ENCODE measurements at places on chromosomes 5 and 9.

DNA sequence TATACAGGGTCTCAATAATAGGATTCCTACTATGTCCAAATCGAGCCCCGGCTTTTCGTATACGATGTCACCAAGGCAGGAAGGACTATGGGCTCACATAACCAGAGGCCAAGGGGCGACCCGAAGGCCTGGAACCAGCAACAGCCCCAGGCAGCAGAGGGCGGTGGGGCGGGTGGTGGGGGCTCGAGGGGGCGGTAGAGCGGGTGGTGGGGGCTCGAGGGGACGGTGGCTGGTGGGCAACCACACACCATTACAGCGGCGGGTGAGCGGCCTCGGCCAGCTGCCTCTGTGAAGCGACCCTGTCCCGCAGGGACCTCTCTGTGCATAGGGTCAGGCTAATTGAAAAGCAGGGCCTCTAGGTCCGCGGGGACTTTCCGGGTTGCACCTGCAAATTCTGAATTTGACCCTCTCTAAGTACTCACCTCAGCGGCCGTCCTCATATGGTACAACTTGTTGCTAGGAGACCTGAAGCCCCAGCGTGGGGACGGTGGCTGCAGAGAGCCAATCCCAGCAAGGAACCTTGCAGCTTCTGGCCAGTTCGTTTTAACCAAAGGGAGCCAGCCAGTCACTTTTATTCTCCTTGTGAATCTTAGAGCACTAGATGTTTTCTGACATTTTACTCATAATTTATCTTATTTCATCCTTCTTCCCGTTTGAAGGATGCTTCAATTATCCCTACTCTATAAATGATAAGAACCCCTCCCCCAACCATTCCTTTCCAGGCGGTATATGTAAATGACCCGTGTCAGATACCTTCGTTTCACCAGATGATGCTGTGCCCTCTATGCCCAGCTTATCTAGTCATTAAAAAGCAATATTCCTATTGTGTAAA, at the start of gene NME5:
TSS of gene NME5 (minus strand) at position 480 of the 832 bp plus-strand sequence. CDS start 648 bp downstream, outside the sequence.
- DNase-seq = no peak

- DNase-seq = no peak
Observed at GRCh38 chr9:13568841-13569601, 289.5 kb upstream of the MPDZ start.

GRCh38 chr5:133913413-133914155, 54.8 kb downstream of the C5orf15 start:
- DNase-seq = no peak

DNA sequence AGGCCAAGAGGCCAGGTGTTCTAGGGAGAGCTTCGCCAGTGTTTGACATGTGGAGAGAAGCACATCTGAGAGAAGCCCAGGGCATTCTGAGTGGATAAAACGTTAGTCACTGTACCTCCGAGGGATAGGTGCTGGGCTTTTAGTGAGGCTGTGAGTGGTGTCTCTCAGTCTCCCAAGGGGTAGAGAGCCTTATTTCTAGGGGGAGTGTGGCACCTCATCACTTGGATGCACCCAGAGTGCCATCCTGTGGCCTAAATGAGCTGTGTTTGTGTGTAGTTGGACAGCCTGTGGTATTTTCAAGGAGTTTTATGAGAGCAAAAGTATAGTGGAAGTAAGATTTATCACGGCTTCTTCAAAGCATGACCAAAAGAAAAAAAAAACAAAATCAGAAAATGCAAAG, 1046.9 kb upstream of the WWC1 start:
- DNase-seq = no peak

- DNase-seq = no peak
Observed at GRCh38 chr9:130173666-130173983, 1.4 kb downstream of the NCS1 start.

- DNase-seq = no peak
Observed at GRCh38 chr9:105004466-105005090, 76.6 kb upstream of the ABCA1 start.

GRCh38 chr5:109655841-109656240, 33.9 kb upstream of the MAN2A1 start:
- no peak for DNase-seq

GRCh38 chr5:134143944-134144941, 29.8 kb downstream of the TCF7 start:
- no peak for DNase-seq

DNA sequence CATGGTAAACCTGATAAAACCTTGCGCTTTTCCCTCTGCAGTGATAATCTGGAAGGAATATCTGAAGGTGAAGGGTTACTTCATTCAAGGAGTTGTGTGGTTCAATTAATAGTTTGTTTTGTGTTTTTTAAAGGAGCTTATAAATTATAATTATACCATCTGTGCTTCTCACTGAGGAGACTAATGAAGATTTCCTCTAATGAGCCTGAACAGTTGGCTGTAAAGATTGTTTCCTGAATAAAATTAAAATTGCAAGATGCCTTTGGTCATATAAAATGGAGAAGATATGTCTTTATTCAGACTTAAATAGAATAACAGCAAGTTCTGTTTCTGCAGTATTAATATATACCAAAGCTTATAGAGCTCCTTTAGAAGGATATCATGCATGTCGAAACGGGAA, 59.9 kb downstream of the GAPVD1 start:
- DNase-seq = no peak

DNA sequence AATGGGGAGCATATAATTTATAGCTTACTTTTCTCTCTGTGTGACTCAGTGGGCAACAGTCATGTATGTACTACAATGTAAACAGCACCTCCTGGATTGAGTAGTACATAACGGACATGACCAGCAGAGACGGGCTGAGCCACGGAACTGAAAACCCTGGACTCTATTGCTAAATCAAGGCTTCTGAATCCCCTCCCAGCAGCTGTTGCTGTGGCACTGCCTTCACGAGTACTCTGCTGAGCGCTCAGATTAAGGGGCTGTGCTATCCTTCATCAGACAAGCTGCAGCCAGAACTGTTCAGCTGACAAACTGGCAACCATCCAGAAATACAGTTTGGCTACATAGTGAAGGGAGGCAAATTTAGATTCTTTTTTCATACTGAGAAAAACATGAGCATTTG, 131.3 kb upstream of the CCDC180 start:
- no peak for DNase-seq

- no peak for DNase-seq
Observed at GRCh38 chr5:169044962-169045361, 256.0 kb downstream of the SLIT3 start.

GRCh38 chr5:132433141-132433540, 57.4 kb downstream of the IRF1 start:
- no peak for DNase-seq

GRCh38 chr5:55551904-55552303, 17.1 kb upstream of the PLPP1 start:
- no peak for DNase-seq

DNA sequence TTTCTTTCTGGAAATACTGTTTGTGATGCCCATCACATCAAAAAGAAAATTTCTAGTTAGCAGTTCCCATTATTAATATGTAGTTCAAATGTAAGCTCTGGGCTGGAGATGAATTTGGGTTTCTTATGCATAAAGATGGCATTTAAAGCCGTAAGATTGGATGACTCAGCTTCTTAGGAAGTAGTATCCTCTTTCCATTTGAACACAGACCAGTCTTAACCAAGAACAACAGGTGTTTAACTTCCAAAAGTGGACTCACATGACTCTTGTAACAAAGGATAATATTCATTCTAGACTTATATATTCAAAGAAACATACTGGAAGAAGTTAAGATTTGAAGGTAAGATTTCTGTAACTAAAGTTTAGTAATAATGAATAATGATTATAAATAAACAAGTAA, 330.5 kb downstream of the TLR4 start:
- DNase-seq = no peak

DNA sequence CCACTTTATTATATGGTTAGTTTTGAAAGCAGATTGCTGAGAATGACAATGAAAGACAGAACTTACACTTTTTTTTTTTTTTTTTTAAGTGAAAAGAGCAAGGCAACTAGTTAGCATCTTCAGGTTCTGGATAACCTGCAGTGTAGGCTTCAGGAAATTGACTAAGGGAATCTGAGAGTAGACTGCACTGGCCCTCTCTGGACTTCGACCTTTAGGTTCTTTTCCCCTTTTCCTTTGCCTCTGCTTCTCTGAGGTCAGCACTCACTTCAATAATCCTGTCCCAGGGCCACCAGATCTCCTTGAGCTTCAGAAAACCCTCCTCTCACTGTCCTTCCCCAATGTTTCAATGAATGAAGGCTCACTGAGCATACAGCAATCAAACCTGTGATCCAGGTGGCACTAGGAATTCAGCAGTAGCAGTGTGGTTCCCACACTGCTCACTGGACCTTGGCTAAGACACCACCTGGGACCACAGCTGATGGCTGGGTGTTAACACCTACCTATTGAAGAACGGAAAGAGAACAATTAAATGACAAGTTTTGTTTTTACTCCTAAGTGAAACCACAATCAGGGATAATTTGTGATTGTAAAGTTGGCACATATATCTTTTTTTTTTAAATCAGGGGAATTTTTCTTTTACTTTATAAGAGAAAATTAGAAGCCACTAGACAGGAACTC, 85.8 kb upstream of the IL6ST start:
- no peak for DNase-seq

GRCh38 chr5:160649304-160649703, 202.7 kb downstream of the ATP10B start:
- DNase-seq = no peak

- no peak for DNase-seq
Observed at GRCh38 chr5:104400941-104401340, 838.4 kb upstream of the NUDT12 start.

- DNase-seq = no peak
Observed at GRCh38 chr9:69421908-69422801, 97.1 kb downstream of the ENTREP1 start.

GRCh38 chr5:174699131-174699530, 25.3 kb upstream of the MSX2 start:
- DNase-seq = no peak

- DNase-seq = no peak
Observed at GRCh38 chr9:77305622-77306400, 128.5 kb downstream of the VPS13A start.
